ENCODE measurements at places on chromosomes 7 and 10.

DNA sequence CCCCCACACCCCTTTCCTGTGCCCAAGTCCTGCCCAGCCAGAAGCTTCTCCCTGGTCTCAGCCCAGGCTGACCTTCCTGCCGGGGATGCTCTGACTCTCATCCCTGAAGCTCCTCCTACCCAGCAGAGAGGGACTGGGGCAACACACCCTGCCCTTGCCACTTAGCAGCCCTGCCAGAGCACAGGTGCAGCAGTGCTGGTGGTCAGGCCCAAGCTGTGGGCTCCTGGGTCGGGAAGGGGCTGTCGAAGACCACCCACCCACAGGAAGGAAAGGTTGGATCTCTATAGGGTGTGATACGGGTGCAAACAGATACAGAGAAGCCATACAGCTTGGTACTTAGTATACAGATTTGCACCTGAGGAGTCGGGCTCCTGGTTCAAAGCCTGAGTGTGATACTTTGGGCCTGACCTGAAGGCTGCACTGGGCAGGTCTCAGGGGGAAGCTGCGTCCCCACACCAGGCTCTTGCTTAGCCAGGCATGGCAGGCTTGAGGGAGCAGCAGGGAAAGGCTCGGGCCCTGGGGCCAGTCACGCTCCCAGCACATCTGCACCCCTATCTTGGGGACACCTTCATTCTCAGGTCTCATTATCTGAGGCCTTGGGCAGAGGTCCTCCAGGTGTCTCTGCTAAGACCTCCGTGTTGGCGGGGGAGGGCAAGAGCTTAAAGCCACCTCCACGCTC, 47.3 kb downstream of the TCERG1L start:
- DNase-seq, result no peak

DNA sequence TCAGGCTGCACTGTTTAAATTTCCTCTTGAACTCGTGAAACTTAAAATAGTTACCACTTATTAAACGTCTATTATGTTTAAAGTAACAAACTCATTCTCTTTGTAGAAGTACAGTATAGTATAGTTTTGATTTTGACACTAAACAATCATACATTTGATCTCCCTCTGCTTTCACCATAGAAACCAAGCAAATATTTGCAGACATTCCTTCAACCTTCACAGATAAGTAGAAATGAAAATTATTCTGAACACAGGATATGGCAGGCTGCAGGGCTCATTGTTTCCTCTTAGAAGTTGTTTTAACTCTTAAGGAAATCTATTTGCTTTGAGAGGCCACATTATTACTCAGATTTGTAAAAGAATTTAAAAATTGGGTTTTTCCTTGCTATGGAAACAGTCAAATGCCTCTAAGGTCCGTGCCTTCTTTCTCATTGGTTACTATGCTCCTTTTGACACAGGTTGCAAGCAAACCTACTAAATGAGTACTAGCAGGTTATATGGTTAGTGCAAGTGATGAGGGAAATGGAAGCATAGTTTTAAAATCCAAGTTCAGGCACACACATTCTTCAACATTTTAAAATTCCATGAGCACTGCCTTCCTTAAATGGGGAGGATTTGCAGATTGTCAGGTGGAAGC, 92.8 kb upstream of the FAM133B start:
- no peak for DNase-seq

DNA sequence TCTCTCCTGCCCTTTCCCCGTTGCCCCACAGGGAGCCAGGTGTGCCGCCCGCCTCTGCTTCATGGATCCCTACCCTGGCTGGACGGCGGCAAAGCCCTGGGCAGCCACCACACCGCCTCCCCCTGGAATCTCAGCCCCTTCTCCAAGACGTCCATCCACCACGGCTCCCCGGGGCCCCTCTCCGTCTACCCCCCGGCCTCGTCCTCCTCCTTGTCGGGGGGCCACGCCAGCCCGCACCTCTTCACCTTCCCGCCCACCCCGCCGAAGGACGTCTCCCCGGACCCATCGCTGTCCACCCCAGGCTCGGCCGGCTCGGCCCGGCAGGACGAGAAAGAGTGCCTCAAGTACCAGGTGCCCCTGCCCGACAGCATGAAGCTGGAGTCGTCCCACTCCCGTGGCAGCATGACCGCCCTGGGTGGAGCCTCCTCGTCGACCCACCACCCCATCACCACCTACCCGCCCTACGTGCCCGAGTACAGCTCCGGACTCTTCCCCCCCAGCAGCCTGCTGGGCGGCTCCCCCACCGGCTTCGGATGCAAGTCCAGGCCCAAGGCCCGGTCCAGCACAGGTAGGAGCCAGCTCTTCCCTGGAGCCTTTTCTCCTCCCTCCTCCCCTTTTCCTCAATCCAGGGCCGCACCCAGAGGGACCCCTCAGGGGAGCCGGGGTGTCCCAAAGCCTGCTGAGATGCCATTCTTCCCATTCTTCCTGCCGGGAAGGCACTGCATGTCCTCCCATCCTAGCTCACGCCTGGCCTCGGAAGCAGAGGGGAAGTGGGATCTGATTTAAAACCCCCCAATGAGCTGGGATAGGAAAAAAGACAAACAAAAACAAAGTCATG, 4.0 kb downstream of the GATA3 start:
- no peak for DNase-seq

DNA sequence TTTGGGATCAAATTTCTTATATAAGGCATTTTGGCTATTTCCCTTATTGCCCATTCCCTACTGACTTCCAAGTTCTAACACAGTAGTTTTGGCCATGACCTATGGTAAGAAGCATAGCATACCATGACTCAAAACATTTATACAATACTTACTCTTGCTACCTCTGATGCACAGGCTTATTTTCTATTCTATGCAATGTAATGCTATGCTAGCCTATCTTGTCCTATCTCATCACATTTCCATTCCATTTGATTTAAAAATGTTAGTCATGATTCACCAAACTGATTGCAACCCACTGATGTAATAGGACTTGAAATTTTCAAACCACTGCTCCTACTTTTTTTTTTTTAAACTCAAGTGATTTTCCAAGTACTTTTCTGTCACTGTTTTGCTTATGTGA, 658.5 kb downstream of the TYW1 start:
- DNase-seq, result no peak

DNA sequence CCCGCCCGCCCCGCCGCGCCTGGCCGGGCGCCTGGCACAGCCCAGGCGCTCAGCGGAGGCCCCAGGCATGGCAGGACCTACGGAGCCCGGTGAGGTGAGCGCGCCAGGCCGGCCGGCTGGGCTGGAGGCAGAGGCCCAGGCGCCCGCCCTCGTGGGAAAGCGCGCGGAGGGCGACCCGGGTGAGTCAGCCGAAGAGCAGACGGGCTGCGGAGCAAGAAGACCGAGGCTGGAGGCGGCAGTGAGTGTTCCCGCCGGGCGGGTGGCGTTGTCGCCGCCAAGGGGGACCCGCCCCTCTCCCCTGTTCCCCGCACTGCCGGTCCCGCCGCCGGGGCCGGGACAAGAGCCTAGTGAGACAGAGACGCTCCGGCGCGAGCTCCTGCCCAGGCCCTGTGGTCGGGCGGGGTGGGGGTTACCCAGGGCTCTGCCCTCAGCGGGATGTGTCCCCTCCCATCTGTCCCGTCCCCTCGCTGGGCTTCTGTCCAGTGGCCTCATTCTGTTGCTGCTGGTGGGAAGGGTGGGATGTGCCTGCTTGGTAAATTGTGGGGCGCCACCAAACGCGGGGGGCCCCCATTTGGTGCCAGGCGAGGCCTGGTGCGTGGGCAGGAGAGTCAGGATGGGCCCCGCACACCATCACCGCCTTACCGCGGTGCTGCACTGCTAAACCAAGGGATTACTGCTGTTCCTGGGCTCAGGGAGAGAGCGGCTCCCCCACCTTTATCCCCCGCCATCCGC, 17.0 kb upstream of the NODAL start:
- DNase-seq, result no peak

GRCh38 chr7:2521952-2522591, 2.5 kb downstream of the LFNG start:
- no peak for DNase-seq

GRCh38 chr10:5424751-5425150, 12.4 kb downstream of the NET1 start:
- no peak for DNase-seq

GRCh38 chr7:132269718-132270117, 306.6 kb downstream of the PLXNA4 start:
- DNase-seq, result no peak

DNA sequence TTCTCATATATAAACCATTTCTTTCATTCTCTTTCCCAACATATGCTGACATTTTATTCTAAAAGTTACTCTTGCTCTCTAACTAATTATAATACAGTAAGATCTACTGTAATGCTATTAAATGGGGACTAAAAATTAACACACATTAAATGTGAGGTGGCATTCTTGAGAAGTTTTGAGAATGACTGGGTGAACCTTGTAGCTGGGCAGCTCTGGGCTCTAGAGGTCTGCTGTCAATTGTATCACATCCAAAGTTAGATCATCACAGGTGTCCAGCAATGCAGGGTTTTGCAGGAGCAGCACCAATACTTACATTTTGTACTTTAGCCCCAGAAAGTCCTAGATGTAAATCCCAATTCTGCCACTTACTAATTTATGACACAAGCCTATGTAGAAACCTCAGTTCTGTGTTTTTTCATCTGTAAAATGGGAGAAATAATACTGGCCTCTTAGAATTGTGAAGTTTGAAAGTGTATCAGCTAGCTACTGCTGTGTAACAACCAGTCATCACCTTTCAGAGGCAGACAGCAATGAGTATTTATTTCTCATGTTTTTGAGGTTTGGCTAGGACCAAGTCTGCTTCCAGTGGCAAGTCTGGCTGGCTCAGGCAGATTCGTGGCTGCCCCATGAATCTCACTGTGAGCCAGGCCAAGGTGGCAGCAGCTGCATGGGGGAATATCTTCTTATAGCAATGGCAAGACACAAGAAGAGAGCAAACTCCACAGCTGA, 79.6 kb upstream of the EMX2 start:
- no peak for DNase-seq

DNA sequence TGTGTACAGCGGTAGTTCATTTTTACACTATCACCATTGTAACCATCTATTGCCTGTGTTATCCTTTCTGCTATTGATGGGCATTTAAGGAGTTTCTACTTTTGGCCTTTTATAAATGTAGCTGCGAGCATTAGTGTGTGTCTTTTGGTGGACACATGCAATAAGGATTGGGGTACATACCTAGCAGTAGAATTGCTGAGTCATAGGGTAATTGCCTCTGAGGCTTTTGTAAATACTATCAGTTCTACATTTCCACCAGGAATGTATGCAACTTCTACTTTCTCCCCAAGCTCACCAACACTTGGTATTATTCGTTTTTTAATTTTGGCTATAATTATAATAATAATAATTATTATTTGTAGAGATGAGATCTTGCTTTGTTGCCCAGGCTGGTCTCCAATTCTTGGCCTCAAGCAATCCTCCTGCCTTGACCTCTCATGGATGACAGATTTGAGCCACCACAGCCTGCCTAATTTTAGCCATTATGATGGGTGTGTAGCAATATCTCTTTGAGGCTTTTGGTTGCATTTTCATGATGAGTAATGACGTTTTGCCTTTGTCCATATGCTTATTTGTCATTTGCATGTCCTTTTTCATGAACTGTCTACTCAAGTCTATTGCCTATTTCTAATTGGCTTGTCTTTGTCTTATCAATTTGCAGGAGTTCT, 277.0 kb downstream of the ACTR3B start:
- no peak for DNase-seq

DNA sequence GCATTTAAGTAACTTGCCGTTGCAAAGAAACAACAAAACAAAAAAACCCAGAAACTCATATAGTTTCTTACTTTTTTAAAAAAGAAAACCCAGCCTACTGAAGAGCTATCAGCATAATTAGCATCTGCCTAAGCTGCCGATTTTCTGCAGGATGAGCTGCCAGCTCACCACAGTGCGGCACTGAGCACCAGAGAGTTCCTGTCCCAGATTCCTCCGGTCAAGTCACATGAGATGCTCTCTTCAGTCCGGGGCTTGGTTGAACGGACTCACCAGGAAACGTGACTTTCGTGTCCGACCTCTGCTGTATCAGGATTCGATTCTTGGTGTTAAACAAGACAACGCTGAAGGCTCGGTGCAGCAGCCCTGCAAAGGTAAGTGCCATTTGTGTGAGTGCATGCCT, 3.2 kb downstream of the IDI2 start:
- no peak for DNase-seq

DNA sequence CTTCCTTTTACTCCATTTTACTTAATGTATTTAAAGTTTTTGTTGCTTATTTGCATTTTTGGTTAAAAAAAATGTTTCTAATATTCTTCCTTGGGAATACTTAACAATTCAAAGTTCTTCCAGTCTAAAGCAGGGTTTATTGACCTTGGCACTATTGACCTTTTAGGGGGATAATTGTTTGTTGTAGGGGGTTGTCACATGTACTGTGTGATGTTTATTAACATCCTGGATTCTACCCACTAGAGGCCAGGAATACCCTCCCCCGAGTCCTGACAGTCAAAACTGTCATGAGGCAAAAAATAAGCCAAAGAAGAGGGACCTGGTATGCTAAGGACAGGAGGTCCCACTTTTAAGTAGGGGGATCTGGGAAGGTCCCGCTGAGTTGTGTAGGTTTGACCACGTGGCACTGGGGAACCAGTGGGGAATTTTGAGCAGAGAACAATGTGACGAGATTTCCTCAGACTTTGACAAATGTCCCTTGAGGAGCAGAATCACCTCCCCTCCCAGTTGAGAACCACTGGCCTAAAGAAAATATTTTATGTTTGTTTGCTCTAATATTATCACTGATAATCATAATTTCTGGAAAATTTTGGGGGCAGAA, 178.3 kb upstream of the PRR15 start:
- no peak for DNase-seq

DNA sequence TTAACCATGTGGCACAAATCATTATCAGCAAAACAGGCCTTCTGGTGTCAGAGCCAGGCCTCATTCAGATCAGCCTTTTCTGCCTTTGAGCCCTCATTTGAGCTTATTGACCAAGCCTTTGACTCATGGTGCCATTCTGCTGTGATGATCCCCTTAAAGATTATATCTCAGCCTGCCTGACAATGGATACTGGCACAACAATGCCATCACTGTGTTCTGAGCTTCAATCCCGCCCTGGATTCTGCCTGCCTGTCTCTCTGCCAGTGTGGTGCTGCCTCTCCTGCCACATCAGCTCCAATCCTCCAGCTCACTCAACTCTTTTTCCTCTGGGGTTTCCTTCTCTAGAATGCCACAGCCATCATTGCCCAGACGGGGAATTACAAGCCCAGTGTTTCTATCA, 52.6 kb downstream of the SRI start:
- DNase-seq, result no peak

DNA sequence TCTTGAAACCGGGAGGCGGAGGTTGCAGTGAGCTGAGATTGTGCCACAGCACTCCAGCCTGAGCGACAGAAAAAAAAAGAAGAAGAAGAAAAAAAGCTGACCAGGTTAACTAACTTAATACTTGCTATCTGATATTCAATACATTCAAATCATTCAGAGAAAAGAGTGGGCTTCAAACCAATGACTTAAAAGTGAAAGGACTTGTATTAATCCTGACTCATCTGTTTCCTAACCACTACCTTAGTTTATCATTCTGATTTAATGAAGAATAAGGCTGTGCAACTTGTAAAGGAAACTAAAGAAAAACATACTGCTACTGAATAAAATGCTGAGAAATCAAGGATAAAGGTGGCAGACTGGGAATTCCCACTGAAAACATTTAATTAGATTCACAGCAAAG, 128.4 kb downstream of the NRBF2 start:
- DNase-seq, result no peak

GRCh38 chr10:124318076-124318475, 100.6 kb downstream of the OAT start:
- DNase-seq, result no peak

GRCh38 chr7:47089461-47089860, 492.4 kb downstream of the TNS3 start:
- DNase-seq, result no peak

GRCh38 chr7:1400371-1400770, 58.9 kb downstream of the MICALL2 start:
- DNase-seq, result no peak

- DNase-seq, result no peak
These were observed 6.3 kb downstream of the KIAA1217 start for GRCh38 chr10:24215196-24215595.

Measured in fibroblast of the conjunctiva (primary cell).